ENCODE measurements at places on chromosomes 7 and 10.

GRCh38 chr10:52454491-52454890 lies 140.4 kb downstream of the DKK1 start:
- no peak for DNase-seq

GRCh38 chr7:155216475-155217272 lies 81.0 kb upstream of the INSIG1 start:
- DNase-seq, result no peak

DNA sequence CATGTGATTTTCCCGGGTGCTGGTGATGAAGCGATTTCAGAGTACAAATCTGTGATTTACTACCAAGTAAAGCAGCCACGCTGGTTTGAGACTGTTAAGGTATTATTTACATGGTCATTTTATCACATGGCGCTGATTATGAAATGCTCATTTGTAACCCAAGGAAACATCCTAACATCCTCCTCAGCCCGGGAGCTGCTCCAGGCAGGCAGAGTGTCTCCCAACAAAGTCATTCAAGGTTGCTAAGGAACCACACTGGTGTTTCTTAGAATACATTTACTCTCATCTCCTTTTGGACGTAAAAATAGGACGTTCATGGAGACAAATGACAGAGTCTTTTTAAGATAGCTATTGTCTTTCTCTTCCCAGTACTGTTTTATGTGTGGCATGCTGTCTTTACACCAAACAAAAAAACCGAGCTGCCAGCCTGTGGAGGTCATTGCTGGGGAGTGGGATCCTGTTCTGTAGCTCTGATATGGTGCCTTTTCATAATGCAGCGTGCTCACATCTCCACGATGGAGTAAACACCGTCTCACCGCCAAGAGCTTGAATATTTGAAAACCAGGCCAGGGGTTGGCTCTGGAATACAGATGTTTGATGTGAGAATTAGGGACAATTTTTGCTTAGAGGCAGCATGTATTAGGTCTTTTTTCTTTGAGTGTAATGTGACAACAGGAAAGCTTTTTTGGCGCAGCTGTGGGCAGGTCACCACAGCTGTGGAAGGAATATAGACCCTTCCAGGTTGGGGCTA lies 119.6 kb downstream of the DOCK1 start:
- DNase-seq, result no peak

- DNase-seq, result no peak
Measured at GRCh38 chr7:149686011-149686410, 87.4 kb downstream of the ZNF467 start.

DNA sequence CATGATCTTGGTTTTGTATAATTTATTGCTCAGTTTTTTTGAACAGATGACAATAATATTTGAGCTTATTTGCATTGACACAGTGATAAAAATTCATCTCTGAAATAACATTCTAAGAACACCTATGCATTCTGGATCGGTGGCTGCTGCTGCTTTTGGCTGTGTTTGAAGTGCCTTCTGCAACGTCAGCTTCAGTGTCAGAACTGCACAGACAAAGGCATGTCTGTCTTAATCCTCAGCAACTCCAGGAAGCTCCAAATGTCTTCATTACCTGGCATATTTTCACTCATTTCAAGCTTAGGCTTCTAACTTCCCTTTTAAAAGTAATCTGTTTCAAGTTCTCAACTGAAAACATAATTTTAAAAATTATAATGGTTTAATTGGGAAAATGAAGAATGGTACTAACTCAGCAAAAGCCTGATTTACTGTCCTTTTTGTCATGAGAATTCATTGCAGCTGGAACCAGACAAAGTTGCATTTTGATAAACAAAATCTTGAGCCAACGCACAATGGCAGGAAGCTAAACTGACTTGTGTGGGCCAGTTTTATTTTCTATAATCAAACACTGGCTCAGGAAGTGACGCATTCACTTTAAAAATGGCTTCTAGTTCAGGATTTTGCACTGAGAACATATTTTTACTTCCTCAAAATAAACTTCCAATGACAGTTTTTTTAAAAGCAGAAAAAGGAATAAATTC lies 38.7 kb downstream of the NPS start:
- no peak for DNase-seq

DNA sequence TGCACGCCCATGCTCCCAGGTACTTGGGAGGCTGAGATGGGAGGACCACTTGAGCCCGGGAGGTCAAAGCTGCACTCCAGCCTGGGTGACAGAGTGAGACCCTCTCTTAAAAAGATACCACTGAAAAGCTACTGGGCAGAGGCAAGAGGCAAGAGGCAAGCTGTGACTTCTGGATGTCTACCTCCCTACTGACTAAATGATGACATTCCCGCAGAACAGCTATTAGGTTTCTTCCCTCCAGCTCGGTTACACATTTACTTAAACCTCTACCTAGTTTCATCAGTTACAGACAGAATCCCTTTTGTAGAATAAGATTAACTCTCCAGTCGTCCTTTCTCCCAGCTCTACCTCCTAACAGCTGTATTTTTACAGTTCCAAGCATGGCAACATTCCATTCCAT lies 21.2 kb downstream of the RHEB start:
- DNase-seq, result no peak

- peak; percentile 48 for DNase-seq
Measured at GRCh38 chr7:119392-120163, 72.8 kb upstream of the FAM20C start.

DNA sequence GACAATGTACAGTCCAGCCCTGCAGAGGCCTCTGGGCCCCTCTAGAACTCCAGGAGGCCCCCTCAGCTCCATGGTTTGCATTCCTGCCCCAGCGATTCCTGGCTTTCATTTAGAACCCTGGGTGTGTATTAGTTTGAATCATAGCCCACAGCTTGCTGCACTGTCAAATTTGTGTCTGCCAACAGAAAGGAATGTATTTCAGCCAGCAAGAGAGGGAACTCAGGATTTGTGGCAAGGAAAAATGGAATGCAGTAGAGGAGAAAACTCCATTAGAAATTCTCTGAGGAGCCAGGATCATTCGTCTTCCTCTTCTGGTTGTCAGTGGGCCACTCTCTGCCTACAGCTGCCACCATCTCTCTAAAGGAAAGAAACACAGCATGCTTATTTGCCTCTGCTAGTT lies 27.9 kb upstream of the WDR11 start:
- DNase-seq, result no peak

GRCh38 chr10:106987362-106987761 lies 177.1 kb downstream of the SORCS1 start:
- no peak for DNase-seq

DNA sequence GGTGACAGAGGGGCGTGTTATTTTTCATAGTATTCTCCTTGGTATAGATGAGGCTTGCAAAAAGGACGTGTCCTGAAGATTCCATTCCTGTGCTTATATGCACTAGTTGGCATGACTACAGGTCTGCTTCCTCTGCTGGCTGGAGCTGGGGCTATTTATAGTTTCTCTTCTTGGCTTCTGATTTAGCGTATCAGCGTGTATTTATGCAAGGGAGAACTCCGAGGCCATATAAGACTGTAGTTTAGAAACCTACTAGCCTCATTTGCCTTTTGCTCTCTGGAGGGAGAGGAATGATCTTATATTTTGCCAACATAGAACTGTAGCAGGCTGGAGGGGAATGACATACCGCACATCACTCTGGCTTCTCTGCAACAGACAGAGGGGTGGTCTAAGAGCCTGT lies 39.7 kb downstream of the CACNB2 start:
- no peak for DNase-seq

- no peak for DNase-seq
Measured at GRCh38 chr7:117012696-117013095, 59.4 kb downstream of the ST7 start.

GRCh38 chr10:71921324-71922027 lies 42.7 kb upstream of the CHST3 start:
- DNase-seq, result no peak

- DNase-seq, result no peak
Measured at GRCh38 chr10:19611775-19612174, 204.5 kb upstream of the PLXDC2 start.

All from CD4-positive, alpha-beta T cell (primary cell).